ENCODE measurements at places on chromosomes 1 and 21.

DNA sequence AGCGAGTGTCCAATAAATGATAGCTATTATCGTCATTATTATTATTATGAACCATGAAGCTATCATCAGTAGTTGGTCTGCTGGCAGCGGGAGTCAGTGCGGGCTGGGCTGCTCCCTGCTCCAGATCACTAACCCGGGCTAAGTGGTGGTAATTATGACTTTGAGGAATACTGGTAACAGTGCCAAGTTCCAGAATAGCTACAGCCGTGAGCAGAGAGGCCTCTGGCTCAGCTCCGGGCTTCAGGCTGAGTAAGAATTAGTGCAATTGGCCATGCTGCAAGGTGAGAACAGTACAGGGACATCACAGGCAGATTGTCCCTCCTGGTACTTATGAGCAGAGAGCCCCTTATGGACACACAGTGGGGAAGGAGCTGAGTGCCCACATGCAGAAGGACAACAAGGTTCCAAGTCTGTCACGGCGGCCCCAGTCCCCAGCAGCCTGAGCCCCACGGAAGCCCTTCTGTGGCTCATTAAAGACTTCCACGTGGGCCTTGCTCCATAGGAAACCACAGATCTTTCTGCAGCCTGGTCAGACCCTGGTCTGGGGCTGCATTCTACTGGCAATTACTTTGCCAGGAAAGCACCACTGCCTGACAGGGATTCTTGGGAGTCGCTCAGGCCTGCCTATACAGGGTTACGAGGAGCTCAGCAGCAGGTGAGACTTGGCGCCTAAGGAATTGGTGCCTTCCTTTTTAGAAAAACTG is 235.1 kb downstream of the RRAGC start:
- DNase-seq = no peak

DNA sequence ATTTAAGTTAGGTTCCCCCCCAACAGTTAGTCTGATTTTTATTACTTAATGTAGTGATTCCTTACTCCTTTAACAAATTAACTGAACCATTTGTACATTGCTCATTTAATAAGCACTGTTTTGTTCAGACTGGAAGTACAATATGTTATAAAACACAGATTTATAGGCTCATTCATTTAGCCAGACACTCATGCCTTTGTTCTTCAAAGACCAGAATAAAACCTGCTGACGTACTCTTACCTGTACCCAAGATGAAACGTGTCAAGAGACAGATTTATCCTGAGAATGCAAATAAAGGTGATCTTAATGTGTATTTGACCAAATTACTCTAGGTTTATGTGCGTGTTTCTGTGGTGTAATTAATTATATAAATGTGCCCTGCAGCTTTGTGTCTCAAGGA is 92.8 kb downstream of the INTS7 start:
- DNase-seq = no peak

DNA sequence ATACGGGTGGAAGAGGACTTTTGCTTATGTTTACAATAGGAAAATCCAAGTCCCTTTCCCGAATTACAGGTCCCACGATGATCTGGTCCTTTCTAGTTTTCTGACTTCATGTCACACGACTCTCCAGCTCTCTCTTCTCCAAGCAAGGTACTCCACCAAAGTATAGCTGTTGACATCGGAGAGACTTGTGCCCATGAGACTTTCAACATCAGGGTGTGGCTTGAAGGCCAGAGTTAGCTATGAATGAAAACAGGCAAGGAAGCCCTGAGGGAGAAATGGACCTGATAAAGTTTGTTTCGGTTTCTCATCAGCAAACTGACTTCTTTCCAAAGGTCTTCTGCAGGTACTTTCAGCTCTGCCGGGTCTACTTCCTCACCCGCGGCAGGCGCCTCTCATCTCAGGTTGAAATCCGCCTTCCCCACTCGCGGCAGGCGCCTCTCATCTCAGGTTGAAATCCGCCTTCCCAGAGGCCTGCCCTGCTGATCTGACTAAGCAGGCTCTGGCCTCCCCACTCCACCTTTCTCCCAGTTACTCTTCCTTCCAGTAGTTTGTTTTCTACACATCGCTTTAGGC is 2.1 kb upstream of the PER3 start:
- DNase-seq = no peak

- no peak for DNase-seq
Measured at GRCh38 chr1:54302951-54303843, 103.0 kb downstream of the SSBP3 start.

DNA sequence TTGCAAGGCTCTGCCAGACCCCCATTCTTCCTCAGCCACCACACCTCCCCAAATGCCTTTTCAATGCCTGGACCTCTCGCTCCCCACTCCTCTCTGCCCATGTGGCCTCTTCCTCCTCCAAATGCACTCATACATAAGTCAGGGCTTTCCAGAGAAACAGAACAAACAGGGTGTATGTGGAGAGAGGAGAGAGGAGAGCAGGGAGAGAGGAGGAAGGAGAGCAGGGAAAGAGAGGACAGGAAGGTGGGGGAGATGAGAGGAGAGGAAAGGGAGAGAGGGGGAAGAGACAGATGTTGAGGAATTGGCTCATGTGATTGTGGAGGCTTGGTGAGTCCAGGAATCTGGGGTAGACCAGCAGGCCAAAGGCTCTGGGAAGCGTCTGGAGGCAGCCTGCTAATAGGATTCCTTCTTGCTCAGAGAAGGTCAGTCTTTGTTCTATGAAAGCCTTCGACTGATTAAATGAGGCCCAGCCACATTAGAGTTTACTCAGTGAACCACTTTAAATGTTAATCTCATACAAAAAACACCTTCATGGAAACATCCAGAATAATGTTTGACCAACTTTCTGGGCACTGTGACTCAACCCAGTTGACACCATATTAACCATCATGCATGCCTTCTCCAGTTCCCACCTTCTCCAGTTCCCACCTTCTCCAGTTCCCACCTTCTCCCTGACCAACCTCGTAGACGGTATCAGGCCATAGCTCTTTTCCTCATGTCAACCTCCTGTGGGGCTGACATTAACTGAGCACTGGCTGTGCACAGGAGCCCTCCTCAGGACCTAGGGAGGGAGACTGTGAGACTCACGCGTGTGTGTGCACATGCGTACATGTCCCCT is 11.3 kb upstream of the LGR6 start:
- no peak for DNase-seq

- DNase-seq = no peak
Measured at GRCh38 chr21:39818557-39818956, 48.7 kb upstream of the PCP4 start.
